ENCODE measurements at places on chromosomes 11 and 22. TPM values are rescaled to one million over a fixed set of nuclear protein-coding genes. Genes with fewer than 3 reads are reported as not detected.

GRCh38 chr22:40535642-40536041 lies 100.9 kb downstream of the MRTFA start:
- peaks cover 45% of the 10 kb centered on the region for H3K4me1 ChIP-seq
- H3K27ac ChIP-seq: peak overlapping the region; percentile 58
- peaks cover 8% of the 10 kb centered on the region for H3K36me3 ChIP-seq
- H3K4me3 ChIP-seq: no peak overlapping the region

DNA sequence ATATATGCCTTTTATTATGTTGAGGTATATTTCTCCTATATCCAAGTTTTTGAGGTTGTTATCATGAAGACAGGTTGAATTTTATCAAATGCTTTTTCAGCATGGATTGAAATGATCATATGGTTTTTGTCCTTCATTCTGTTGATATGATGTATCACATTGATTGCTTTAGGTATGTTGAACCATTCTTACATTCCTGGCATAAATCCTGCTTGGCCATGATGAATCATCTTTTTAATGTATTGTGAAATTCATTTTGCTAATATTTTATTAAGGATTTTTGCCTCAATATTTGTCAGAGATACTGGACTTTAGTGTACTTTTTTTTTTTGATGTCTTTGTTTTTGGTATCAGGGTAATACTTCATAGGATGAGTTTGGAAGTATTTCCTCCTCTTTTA lies 283.8 kb upstream of the C11orf87 start:
- H3K27ac ChIP-seq: no peak overlapping the region
- no peaks in the 10 kb centered on the region for H3K36me3 ChIP-seq
- no peaks in the 10 kb centered on the region for H3K27me3 ChIP-seq
- DNase-seq: no peak
- H3K4me1 ChIP-seq: no peaks in the 10 kb centered on the region

DNA sequence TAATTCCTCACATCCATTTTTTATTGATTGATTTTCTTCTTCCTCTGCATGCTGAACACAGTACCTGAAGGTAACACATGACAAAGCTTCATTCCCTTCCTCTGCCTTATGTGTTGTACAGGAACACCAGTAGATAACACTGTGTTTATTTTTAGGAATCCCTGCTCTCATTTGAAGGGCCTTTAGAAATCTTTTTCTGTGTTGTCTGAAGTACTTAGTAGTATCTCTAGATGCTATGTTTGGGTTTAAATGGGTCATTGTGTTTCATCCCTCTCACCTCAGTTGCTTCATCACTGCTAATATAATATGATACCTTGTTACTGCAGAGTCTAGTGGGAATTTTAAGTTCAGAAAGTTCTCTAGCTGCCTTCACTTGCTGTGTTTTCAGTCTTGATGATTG lies 10.2 kb downstream of the MADD start:
- H3K36me3 ChIP-seq: peaks cover 97% of the 10 kb centered on the region
- H3K27ac ChIP-seq: no peak overlapping the region
- H3K4me1 ChIP-seq: no peaks in the 10 kb centered on the region
- DNase-seq: no peak
- no peaks in the 10 kb centered on the region for H3K27me3 ChIP-seq
- no peak overlapping the region for H3K4me3 ChIP-seq

The OR5B21 gene
- not detected for total RNA-seq

Data from SJSA1 (cell line).